ENCODE measurements at places on chromosomes 11 and 22.

DNA sequence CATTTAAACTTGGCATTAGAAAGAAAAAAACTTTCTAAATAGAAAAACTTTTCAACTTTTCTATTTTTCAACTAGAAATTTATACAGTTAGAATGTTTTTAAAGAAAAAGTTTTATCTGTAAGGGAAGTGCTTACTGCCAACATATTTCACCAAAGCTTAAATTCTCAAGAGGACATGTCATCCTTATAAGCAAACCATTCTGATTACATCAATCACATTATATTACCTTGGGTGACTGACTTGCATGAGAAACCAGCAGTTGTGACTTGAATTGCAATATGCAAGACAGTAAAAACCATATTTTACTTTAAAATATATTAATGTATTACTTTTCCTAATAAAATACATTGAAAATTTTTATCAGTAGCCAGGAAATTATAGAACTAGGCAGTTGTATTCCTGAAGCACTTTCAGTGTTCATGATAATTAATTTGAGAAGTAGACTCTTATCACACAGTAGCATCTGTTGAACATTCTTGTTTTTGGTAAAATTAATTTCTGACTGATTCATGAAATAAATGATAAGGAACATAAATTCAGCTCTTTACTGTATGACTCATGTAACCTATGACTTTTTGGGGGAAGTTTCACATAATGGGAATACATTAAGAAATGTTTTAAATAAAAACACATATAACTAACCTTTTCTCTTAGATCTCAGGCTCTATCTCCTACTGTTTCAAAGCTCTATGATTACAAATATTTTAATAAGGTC is 345.0 kb upstream of the CCDC179 start:
- no peak for DNase-seq

- DNase-seq, result no peak
Measured at GRCh38 chr22:46447906-46448305, 89.5 kb downstream of the CELSR1 start.

DNA sequence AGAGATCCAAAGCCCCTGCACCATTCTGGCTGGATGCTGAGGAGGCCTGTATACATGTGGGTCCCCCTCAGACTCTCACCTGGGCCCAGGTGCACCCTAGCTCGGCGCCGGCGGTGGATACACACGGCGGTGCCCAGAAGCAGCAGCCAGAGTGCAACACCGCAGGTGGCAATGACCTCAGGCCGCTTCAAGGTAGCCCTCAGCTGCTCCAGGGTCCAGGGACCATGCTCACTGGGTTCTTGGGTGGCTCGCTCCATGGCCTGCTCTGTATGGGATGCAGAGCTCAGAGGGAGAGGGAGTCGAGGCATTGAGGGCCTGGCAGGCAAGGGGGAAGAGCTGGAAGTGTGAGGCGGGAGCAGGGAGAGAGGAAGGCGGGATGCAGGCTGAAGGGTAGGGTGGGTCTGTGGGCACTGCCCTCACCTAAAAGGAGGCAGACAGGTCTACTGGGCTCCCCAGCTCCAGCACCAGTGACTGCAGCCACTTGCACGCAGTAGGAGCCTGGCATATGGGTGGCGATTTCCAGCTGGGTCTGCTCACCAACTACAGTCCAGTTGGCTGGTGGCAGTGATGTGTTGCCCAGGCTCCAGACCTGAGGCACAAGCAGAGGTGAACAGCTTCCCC is 3.8 kb downstream of the ROBO4 start:
- DNase-seq, result no peak

DNA sequence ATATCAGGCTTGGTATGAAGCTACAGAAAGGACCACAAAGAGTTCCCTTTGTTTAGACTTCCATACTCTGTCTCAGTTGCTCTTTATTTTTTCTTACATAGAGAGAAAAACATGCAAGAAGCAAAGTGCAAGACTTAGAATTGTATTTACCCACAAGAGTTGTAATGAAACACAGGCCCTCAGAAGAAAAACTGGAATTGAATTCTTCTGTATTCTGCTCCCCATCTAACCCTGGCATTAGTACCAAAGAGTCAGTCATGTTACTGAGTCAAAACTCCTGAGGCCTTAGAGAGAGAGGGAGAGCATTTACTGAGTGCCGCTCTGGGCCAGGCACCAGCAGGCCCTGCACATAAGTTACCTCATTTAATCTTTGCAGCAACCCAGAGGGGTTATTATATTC is 43.9 kb upstream of the DLAT start:
- DNase-seq, result no peak

- no peak for DNase-seq
Measured at GRCh38 chr11:44424841-44425240, 114.9 kb upstream of the ALX4 start.

DNA sequence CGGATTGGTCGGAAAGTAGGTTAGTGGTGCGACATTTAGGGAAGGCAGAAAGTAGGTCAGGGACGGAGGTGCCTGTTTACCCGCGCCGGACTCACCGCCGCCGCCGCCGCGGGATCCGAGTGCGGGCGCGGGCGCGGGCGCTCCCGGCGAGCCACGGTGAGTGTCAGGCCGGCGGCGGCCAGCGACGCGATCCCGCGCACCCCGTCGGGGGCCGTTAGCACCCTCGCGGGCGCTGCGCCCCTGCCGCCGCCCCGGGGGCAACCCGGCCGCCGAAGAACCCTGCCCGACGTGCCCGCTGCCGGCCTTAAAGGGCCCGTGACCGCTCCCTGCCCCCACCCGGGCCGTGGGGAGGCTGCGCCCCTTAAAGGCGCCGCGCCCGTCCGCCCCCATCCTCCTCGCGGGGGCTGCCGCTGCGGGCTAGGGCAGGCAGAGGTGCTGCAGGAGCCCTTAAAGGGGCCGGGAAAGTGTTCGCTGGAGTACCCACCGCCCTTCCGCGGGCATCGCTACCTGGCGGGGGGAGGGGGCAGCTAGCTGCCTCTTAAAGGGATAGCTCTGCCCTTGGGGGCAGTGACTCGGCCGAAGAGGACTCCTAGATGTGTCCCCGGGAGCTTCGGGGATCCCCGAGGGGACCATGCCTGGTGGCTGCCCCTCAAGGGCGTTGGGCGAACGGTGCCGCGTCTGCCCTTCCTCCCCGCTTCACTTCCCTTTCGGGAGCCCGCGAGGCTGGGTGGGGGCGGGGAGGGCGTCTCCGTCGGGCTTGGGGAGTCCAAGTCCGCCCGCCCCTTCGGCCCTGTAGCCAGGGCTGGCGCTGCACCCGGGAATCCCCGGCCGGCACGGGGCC is at the start of gene BMAL1:
BMAL1 (plus strand) TSS at position 23 of the 841 bp plus-strand sequence. CDS start 76,519 bp downstream, outside the sequence.
- no peak for DNase-seq

DNA sequence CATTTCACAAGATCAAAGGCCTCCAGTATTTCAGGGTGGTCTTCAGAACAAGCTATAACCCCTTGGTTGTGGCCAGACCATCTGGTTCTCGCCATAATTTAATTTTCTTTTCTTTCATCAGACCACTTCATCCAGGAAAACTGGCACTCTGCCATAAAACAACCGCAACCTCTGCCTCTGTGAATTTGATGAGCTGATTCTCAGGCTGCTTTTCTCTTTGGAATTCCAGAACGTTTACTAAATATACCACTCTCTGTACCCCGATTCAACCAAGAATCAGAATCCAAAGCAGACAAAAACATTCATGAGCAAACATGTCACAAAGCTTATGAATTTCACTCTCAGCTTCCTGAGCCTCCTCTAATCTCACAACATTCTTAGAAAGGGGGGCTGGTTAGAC is 331.8 kb upstream of the SYN3 start:
- no peak for DNase-seq

DNA sequence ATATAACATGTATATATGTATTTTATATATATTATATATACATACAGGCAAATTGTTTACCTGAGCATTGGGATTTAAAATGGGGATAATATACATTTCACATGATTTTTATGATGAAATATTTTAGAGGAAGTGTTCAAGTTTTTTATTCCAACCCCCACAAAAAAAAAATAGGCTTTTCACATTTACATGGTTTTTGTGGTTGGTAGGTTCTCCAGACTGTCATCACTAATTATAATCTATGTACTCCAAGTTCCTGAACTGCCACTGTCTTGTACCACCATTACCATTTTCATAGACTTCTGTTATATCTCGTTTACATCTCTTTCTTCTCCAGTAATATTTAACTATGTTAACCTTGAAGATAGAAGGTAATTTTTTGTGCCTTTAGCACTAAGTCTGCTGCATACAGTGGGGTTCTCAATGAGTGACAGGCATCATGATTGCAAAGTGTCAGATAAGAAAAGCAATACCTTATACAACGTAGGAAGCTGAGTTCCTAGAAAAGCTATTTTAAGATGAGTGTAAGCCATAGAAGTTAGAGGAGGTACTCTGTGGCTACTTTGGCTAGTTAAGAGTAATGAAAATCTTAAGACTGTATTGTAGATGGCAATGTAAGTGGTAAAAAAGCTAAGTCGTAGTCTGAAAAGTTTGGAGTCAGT is 5.2 kb downstream of the TMEM126A start:
- DNase-seq, result no peak

GRCh38 chr22:30816413-30816812 is 121.7 kb downstream of the OSBP2 start:
- DNase-seq, result no peak

GRCh38 chr11:29634744-29635143 is 382.1 kb downstream of the KCNA4 start:
- no peak for DNase-seq

DNA sequence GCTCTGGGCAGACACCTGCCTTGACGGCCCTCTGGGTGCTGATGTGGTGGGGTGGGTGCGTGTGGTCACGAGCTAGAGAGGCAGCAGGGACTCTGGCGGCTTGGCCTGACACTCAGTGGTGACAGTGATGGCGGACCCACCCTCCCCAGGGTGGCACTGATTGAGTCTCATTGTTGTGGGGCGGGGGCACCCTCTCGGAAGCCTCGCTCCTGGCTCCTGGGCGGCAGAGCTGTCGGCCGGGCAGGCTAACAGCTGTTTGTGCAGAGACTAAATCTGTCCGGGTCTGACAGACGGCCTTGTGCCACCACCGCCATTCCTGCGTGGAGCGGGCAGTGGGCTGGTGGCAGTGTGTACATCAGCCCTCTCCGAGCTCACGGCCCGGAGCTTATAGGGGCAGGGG is 15.6 kb downstream of the FLRT1 start:
- no peak for DNase-seq

DNA sequence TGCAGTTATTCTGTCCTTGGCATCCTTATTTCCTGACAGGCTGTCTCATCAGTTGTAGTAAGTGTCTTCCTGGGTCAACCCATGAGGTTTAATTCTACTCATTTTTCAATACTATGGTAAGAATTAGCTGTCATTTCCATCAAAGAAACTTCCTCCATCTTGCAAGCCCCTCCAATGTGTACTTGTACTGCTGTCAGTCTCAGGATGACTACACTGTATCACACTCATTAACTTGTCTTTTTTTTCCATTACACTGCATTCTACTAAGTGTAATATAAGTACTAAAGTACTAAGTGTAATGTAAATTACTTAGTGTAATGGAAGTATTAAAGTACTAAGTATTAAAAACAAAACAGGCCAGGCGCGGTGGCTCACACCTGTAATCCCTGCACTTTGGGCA is 102.8 kb downstream of the CWF19L2 start:
- DNase-seq, result no peak

DNA sequence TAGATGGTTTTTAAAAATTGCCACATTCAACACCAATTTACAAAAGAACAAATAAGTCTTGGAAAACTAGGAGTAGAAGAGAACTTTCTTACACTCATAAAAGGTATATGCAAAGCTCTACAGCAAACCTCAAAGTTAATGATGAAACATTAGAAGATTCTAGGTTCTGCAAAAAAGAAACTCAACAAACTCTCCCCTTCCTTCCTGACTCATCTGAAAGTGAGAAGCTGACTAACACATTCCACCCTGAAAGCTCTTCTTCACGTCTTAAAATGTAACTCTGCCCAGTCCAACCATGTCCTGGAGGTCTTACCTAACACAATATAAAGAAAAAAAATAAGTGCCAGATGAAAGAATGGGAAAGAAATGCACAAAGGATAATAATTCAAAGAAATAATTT is 218.9 kb upstream of the ISX start:
- DNase-seq, result no peak

DNA sequence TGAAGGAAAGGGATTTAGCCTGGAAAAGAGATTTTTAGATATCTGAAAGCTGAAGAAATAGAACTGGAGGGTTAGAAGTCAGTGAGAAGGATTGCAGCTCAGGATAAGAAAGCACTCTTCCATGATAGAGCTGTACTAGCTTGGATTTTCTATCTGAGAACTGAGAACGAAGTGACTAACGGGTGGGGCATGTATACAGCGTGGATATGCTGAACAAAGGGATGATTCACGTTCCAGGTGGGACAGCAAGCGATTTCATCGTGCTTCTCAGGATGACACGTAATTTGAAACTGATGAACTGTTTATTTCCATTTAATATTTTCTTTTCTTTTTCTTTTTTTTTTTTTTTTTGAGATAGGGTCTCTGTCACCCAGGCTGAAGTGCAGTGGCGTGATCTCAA is 53.0 kb downstream of the GRAMD1B start:
- no peak for DNase-seq

DNA sequence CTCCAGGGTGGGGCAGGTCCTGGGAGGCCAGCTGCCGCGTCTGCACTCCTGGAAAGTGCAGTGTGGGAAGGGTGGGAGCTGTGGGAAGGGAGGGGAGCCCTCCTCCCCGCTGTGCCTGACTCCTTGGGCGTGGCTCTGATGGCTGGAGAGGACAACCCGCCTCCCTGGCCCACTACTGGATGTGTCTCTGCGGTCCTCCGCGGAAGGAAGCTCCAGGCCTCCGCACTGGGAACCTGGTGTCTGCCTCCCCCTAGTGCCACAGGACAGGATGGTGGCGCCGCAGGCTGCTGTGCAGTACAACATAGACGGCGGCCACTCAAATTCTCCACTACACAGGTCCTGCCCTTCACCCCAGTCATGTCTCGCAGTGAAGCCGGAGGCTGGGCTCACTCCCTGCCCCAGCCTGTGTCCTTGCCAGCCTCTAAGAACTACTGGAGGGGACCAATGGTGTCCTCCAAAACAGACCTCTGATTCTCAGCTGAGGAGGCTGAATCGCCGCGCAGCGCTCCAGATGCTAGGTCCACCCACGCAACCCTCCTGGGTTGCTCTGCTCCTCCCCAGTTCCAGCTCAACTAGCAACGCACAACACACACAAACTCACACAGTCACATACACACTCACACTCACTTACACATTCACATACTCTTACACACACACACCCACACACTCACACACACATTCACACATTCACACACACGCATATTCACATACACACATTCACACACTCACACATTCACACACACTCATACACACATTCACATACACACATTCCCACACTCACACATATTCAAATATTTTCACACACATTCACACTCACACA is 12.4 kb upstream of the DSCAML1 start:
- DNase-seq, result no peak

DNA sequence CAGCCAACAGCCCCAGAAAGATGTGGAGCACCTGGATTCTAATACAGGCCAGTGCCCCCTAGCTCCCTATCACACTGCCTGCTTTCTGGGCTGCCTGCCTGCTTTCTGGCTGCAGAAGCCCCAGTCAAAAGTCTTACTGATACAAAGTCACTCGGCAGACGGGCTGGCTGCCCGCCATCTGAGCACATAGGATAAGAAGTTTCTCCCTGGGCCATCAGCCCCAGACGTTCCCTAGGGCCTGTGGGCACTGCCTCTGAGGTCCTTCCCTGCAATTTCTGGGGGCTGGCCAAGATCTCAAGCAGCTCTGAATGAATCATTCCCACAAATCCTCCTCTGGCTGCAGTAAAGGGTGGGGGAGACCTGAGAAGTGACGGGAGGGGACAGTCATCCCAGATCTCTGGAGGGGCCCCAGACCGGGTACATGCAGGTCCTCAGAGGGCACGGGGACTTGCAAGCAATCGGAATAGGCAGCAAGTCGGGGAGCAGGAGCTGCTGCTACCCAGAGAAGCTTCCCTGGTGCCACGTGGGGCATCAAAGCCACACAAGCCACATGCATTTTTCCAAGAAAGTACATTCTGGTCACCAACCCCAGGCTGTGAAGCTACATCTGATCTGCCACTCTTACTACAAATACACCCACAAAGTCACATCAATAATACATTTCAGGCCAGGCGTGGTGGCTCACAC is 4.7 kb downstream of the TPST2 start:
- no peak for DNase-seq

Measured in NCI-H187 (cell line).